ENCODE measurements at places on chromosomes 3 and 15.

- DNase-seq, result no peak
These were observed 20.0 kb downstream of the MRPL46 start for GRCh38 chr15:88447206-88447605.

DNA sequence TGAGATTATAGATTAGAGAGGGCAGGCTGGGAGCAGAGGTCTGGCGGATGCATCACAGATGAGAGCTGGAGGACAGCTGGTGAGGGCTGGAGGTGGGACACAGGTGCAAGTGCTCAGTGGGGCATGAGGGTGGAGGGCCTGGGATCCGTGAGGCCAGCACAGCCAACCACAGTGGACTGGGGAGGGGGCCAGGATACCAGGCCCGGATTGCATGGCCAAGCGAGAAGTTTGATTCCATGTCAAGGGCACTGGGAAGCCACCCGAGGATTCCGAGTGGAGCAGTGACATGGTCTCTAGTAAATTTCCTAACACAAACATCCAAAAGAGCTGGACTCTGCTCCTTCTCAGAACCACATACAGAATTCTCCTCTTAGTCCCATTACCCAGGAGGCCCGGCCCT is 44.0 kb upstream of the SLC41A3 start:
- no peak for DNase-seq

GRCh38 chr3:42680806-42681205 is 4.5 kb upstream of the KLHL40 start:
- no peak for DNase-seq

DNA sequence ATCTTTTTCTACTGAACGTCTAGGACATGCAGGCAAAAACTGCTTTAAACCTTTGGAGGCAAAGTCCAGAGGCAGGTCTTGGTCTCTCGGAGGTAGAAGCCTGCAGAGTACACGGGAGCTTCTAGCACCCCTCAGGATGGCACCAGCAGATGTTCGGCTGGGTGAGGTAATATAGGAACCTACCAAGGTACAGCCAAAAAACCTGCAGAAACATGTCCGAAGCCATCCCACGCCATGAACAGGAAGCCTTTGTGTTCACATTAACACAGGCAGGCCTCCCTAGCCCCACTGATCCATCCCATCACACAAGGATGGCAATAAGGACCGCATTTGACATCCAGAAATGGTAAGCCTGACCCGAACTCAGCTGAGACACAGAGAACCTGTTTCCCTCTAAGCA is 157.9 kb upstream of the HES1 start:
- DNase-seq, result no peak

GRCh38 chr3:11306817-11307589 is 34.8 kb downstream of the ATG7 start:
- DNase-seq, result no peak

GRCh38 chr3:146558781-146559180 is 14.4 kb upstream of the PLSCR1 start:
- no peak for DNase-seq

- no peak for DNase-seq
These were observed 97.5 kb downstream of the OCA2 start for GRCh38 chr15:28001641-28002040.

DNA sequence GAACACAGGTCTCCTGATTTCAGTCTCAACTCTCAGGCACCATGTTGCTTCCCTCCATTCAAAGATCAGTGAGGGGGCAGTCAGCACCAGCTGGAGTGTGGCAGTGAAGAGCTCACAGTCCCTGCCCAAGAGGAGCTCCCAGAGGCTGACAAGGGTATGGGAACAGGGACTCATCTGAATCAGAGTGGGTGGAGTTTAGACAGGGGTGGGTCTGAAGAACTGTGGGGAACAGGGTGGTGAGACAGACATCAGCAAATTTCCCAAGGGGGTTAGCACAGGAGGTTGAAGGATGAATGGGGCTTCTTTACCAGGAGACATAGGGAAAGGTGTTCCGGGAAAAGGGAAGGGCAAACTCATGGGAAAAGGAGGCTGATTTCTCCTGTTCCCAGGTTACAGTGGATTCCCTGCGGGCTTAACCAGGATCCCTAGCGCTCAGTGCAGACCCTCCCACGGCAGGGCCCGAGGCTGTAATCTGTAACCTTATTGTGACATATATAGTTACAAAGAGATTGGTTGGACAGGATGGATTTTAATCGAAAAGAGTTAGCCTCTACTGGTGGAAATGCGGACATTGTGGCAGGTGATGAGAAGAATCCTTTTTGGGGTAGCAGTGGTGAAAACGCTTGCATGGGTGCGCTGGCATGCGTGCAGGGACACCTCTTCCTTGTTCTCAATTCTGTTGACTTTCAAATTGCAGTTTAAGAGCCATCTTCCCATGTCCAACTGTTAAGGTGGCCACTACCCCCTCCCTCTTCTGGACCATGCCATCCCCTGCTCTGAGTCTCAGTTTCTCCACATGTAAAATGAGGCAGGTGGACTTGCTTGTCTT is 160.3 kb downstream of the SMAD6 start:
- no peak for DNase-seq

DNA sequence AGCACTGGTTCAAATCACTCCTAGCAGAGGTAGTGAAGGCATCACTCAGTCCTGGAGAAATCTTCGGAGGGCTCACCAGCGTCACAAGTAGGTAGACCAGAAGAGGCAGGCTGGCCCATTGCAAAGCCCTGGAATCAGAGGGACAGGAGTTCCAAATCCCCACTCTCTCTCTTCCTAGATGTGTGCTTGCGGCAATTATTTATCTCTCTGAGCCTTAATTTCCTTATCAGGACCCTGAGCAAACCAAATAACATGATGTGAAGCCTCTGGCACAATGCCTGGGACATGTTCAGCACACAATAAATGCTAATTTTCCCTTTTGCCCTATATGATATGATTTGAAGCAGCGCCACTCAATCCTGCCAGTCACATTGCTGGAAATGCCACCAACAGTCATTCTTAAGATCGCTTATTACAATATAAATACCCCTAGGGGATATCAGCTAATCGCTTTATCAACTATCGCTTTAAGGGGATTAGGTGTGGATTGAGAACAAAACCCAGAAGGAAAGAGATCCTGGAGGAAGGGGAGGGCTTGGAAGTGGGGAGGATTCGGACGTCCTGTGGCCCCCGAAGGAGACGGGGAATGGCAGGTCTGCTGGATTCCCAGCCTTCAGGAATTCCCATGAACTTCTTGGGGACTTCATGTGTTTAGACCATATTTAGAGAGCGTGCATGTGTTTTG is 59.5 kb upstream of the TSEN2 start:
- no peak for DNase-seq

GRCh38 chr15:46151786-46152185 is 517.0 kb downstream of the SQOR start:
- no peak for DNase-seq

DNA sequence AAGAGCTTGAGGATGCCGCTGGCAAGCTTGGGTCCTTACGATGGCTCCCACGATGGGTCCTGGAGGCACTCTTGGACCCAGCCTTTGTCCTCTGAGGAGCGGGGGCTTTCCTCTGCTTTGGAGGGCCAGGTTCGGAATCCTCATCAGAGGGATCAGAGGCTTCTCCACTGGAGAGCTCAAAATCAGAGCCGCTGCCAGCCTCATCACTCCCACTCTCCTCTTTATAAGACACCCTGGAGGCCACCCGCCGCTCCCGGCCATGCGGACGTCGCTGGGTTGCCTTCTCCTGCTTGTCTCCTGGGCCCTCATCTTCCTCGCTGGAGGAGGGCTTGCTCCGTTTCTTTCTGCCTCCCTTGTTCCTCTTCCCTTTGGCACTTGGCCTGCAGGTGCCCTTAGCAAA is 20.0 kb downstream of the XPC start:
- DNase-seq, result no peak

DNA sequence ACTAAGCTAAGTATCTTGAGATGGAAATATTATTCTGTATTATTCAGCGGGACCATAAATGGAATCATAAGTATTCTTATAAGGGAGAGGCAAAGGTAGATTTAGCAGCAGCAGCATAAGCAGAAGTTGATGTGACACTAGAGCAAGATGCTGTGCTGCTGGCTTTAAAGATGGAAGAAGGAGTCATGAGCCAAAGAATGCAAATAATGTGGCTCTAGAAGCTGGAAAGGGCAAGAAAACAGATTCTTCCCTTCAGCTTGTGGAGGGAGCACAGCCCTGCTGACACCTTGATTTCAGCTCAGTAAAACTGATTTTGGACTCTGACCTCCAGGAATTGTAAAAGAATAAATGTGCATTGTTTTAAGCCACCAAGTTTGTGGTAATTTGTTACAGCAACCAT is 144.2 kb upstream of the ANKRD28 start:
- DNase-seq, result no peak

DNA sequence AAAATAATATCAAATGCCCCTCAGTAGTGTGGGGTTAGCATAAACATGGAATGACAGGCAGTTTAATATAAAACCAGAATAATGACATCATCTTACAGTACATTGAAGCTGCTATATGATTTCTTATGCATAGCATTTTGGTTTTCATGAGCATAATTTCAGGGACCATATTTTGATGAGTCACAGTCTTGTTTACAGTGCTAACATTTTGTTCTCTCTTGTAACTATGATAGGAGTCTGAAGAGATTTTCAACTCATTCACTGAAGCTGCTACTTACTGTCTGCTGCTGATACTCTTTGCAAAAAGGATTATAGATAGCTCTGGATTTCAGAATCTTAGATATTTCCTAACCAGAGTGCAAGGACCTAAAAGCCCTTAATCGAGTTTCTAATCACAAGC is 92.6 kb upstream of the CCDC54 start:
- DNase-seq, result no peak

GRCh38 chr15:96038650-96039049 is 291.9 kb upstream of the NR2F2 start:
- DNase-seq, result no peak

GRCh38 chr3:59167756-59168155 is 117.9 kb upstream of the CFAP20DC start:
- DNase-seq, result no peak

DNA sequence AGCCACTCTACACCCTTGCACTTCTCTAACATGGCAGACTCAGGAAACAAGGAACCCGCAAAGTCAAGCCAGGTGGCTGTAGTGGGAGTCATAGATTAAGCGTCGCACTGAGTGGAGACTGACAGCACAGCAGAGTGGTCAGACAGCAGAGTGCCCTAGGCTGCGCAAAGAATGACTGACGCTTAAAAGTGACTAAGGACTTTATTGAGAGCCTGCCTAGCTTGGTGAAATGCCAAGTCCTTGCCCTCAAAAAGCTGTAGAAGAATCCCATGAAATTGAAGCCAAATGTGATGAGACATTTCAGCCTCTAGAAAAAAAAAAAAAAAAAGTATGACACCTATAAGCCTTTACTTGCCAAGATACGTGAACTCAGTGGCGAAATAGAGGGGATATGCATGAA is 30.2 kb downstream of the NCEH1 start:
- no peak for DNase-seq

DNA sequence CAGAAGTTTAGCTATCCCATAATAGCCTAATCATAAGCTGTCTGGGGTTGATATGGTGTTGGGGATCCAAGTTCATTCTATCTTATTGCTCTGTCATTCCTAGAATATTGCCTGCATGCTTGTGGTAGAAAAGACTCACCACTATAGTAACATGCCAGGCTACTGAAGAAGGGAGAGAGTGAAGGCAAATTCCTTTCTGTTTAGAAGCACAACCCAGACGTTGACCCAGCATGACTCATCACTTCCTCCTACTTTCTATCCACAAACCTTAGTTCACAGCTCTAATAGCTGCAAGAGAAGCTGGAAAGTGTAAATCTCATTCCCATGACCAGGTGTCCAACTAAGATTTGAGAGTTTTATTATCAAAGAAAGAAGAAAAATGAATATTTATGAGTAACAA is 57.8 kb upstream of the NMD3 start:
- no peak for DNase-seq

DNA sequence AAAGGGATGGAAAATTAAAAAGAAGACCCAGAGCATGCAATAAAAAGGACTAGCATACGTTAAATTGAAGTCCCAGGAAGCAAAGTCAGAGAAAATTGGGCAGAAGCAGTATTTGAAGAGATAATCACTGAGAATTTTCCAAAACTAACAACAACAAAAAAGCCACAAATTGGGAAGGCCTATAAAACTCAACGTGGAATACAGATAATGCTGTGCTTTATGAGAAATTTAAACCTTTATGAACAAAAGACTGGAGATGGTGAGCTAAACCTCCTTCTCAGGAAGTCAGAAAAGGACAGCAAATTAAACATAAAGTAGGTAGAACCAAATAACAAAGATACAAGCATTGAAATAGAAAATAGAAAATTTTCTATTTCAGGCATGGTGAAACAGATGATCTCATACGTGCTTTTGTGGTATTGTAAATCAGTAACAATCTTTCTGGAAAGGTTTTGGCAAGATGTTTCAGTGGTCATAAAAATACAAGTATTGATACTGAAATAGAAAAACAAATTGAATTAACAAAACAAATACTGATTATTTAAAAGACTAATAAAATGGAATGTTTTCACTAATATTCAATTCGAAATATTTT is 55.6 kb downstream of the LYSMD4 start:
- no peak for DNase-seq

GRCh38 chr3:196654735-196655090 is 15.2 kb downstream of the NRROS start:
- no peak for DNase-seq

DNA sequence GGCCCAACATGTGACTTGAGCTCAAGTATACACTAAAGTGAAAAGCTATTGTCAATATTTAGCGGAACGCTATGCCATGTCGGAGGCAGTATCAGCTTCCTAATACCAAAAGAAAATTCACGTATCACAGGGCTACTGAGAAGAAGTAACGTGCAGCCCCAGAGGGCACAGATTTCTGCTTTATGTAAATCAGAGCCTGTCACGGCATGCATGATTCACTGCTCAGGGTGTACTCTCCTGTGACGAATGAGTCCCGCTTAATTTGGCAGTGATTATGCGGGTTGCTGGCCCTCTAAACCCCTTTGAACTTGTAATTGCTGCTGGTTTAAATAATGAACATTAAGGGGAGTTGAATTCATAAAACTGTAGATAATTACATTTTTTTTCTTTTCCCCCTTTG is 85.3 kb downstream of the MEIS2 start:
- DNase-seq, result no peak

GRCh38 chr3:76930712-76931111 is 109.2 kb upstream of the ROBO2 start:
- DNase-seq, result no peak

- no peak for DNase-seq
These were observed 6.9 kb downstream of the ST6GAL1 start for GRCh38 chr3:186937017-186937875.

GRCh38 chr15:38316311-38316710 is 63.7 kb downstream of the SPRED1 start:
- DNase-seq, result no peak

DNA sequence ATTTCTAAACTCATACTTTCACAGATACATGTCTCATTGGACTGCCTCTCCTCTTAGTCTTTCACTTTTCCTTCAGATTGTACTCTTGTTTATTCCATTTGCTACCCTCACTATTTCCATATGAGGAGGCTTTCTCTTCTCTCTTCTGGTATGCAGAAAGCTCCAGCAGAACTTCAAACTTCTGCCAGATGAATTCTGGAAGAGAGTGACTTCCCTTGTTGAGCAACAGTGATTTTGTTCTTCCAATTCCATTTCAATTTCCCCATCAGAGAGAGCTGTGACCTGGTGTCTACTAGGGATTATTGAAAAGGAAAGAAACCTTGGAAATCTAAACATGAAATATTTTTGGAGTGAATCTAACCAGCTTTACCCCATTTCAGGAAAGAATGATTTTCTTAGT is 523.2 kb upstream of the ZNF717 start:
- DNase-seq, result no peak

- DNase-seq, result no peak
These were observed 118.3 kb downstream of the OSBPL10 start for GRCh38 chr3:31862666-31863279.

All from stimulated activated CD8-positive, alpha-beta memory T cell treated with anti-CD3 and anti-CD28 coated beads, Interleukin-7, amount 100 ng/mL, for 1 hour (primary cell).